Activated effector memory CD4-positive, alpha-beta T cell treated with anti-CD3 and anti-CD28 coated beads, Interleukin-2, amount 50 U/mL, for 16 hours (primary cell): ENCODE measurements at places on chromosomes 16 and 17.

DNA sequence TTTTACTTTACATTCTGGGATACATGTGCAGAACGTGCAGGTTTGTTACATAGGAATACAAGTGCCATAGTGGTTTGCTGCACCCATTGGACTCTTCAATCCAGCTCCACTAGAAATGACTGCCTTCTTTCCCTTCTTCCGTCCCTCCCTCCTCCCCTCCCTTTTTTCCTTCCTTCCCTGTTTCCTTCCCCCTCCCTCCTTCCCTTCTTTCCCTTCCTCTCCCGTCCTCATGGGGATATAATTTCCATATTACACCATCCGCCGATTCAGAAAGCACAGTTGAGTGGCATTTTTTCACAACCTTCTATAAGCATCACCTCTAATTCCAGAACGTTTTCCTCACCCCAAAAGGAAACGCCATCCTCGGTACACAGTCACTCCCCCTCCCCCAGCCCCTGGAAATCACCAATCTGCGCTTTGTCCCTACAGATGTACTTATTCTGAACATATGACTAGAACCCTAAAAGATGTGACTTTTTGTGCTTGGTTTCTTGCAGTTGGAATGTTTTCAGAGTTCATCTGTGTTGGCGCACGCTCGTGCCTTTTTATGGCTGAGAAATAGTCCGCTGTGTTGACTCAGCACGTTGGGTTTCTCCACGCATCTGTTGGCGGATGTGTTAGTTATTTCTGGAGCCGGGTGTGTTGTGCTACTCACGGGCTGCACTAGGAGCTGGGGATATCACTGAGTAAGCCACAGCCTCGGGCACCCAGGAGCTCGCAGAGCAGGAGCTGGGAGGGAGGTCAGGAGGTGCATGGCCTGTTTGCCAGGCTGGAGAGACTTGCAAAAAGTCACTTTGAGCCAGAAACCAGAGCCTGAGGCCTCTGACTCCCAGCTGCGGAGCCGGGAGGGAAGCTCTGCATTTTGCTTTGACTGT is 336.4 kb downstream of the SEC14L1 start:
- no peak for DNase-seq

GRCh38 chr17:82863941-82864712 is 24.3 kb upstream of the ZNF750 start:
- peak; percentile 93 for DNase-seq

GRCh38 chr16:58243528-58244004 is 45.7 kb upstream of the CSNK2A2 start:
- no peak for DNase-seq

DNA sequence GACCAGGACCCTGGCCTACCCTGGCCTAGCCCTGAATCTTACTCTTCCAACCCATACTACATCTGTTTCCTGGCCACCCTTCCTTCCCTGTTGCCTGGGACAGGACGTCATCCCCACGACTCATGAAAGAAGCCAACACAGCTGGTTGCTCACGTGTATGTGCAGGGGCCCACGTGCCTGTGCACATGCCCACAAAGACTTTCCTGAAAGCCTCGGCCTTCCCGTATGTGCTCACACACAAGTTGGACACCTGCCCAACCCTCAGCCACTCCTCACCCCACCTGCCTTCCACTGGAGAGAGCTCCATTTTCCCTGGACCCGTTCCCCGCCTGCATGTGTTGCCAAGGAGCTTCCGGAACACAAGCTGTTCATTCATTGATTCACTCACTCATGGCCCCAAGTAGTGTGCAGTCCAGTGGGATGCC is 7.0 kb downstream of the PLXDC1 start:
- no peak for DNase-seq

GRCh38 chr17:73027130-73027741 is 65.3 kb downstream of the SLC39A11 start:
- DNase-seq = no peak

DNA sequence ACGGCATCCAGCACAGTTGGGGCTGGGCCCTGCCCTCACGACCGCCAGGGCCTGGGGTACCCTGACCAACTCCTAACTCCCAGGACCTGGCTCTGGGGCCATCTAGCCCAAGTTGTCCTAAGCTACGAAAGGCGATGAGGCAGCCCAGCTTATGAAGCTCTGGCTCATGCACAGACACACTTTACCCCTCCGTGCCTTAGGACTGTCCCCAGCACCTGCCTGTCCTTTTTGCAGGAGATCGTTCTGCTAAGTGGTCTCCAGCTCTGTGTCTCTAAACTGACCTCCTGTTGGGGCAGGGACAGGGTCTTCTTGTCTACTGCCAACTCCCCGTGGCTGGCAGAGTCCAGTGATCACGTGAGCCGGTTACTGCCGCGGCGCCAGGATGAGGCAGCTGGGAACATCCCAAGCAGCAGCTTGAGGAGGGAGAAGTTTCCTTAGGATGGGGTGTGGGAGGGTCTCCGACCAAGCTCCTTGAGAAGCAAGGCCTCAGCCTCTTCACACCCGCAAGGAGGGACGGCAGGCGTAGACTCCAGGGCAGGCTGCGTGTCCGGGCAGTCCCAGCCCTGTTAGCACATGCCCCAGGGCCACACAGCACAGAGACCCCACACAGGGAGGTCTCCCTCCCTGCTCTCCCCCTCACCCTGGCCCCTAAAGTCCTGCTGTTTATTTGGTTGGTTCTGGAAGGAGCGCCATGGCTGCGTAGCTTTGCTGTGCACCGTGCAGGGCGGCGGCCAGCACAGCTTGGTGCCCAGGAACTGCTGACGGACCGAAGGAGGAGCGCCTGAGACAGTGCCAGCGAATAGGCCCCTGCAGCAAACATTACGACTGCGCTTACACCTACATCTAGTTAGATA is 16.4 kb upstream of the METRNL start:
- peak; percentile 50 for DNase-seq
